ENCODE measurements at places on chromosomes 2 and 18. TPM values are rescaled to one million over a fixed set of nuclear protein-coding genes. Genes with fewer than 3 reads are reported as not detected.

Gene CABLES1
- total RNA-seq, result 1.2 TPM

Gene UCN
- total RNA-seq, result 3.7 TPM

- H3K27me3 ChIP-seq, result no peaks in the 10 kb centered on the region
- no peaks in the 10 kb centered on the region for H3K36me3 ChIP-seq
- no peak for DNase-seq
- no peak overlapping the region for H3K27ac ChIP-seq
- H3K4me3 ChIP-seq, result no peak overlapping the region
Measured at GRCh38 chr2:136344339-136344738, 226.4 kb upstream of the CXCR4 start.

- no peaks in the 10 kb centered on the region for H3K27me3 ChIP-seq
- H3K4me1 ChIP-seq, result peaks cover 57% of the 10 kb centered on the region
- peak within 1 kb of the TSS; percentile 97 for H3K4me3 ChIP-seq
- peaks cover 23% of the 10 kb centered on the region for H3K36me3 ChIP-seq
Measured at GRCh38 chr2:85584354-85584856, at the start of gene VAMP5. TSS of gene VAMP5 (plus strand) at chr2:85584431. CDS start at chr2:85584491, 60 bp downstream.

Gene IL1R2
- total RNA-seq, result 0.53 TPM

Gene CRYGC
- total RNA-seq, result not detected

DNA sequence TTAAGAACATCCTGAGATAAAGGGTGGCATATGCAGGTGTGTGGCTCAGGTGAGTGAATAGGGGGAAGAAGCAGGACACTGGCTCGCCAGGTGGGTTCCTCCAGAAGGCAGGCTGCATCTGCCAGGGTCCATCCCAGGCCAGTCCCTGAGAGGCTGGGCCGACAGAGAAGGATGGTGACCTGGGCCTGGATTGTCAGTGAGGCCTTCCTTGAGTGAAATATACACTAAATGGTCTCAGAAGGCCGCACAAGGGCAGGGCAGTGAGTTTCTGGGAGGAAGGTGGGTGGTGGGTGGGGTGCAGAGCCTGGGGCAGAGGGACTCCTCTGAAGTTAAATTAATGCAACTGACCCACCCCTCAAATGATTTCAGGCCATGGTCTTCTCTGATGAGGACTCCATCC is 182.1 kb downstream of the ANKRD30B start:
- no peak for DNase-seq
- no peaks in the 10 kb centered on the region for H3K27me3 ChIP-seq
- no peaks in the 10 kb centered on the region for H3K4me1 ChIP-seq
- no peak overlapping the region for H3K27ac ChIP-seq
- H3K36me3 ChIP-seq, result no peaks in the 10 kb centered on the region
- no peak overlapping the region for H3K4me3 ChIP-seq

Gene DCDC2C
- not detected for total RNA-seq
